ENCODE measurements at places on chromosomes 5 and 9.

- DNase-seq, result no peak
Measured at GRCh38 chr5:58505971-58506640, 14.9 kb downstream of the GAPT start.

DNA sequence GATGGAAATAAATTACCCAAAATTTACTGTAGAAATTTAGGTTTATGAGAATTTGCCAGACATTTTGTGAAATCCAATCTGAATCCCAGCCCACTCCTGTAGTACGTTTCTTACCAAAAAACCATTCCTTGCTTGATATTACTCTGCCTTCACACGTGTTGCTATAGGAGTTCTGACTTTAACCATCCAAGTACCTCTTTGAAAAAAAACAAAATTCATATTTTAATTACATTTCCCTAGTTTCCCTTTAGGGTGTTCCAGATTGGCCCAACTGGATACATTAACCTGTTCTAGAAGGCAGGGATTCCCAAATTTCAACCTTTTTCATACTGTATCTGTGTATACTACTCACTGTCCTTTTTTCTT is 1.4 kb upstream of the PJA2 start:
- no peak for DNase-seq

- no peak for DNase-seq
Measured at GRCh38 chr5:848671-849111, 2.1 kb downstream of the ZDHHC11 start.

GRCh38 chr9:22514871-22515270 is 68.2 kb downstream of the DMRTA1 start:
- no peak for DNase-seq

GRCh38 chr5:9623661-9624060 is 6.5 kb downstream of the TAS2R1 start:
- no peak for DNase-seq

DNA sequence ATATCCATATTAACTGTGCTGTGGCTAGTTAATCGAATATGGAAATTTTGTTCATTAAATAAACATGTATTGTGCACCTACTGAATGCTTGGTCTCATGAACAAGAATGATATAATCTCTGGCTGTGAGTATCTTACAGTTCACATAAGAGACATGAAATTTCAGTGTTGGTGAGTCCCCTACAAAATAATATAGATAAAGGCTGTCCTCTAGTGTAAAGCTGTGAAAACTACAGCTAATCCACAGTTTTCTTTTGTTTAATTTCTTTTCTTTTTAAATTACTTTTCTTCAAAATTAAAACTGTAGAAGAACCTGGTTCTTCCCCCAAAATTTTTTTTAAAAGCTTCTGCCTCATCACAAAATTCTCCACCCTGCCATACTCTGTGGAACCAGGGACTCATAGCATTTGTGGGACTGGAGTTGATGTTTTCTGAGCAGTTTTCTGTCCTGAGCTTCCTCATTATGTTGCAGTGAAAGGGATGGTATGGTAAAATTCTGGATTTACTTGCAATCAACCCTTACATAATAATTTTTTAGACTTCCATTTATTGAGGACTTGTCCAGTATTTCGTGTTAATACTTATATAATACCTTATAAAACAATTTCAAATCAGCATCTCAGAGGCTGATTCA is 135.0 kb downstream of the STK32A start:
- no peak for DNase-seq

GRCh38 chr5:178453224-178453623 is 137.0 kb downstream of the COL23A1 start:
- no peak for DNase-seq

- no peak for DNase-seq
Measured at GRCh38 chr9:72539824-72540347, 18.5 kb downstream of the TMC1 start.

DNA sequence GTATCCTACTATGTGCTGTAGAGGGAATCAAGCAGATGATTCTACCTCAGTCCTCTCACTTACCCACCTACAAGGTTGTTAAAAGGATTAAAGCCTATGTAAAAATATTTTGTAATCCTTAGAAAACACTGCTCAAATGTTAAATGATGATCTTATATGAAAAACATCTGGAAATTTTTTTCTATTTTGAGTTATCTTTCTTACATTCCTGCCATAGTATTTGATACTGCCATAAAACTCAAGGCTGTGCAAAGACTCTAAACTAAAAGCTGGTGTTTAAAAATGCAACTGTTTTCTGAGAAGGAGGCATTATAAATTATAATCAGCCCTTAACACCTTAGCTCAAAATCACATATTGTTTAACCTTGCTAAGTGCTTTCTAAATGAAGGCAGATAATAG is 474.2 kb downstream of the PRELID2 start:
- DNase-seq, result no peak
